ENCODE measurements at places on chromosomes 2 and 18.

GRCh38 chr2:180609626-180610340 lies 370.6 kb upstream of the UBE2E3 start:
- DNase-seq = peak; percentile 30

GRCh38 chr2:39881948-39882347 lies 102.9 kb upstream of the THUMPD2 start:
- no peak for DNase-seq

- DNase-seq = no peak
These were observed 468.2 kb upstream of the ST6GAL2 start for GRCh38 chr2:107354175-107354574.

GRCh38 chr2:9808334-9809063 lies 34.8 kb upstream of the TAF1B start:
- no peak for DNase-seq

GRCh38 chr2:143726151-143726845 lies 597.1 kb downstream of the ARHGAP15 start:
- DNase-seq = no peak

DNA sequence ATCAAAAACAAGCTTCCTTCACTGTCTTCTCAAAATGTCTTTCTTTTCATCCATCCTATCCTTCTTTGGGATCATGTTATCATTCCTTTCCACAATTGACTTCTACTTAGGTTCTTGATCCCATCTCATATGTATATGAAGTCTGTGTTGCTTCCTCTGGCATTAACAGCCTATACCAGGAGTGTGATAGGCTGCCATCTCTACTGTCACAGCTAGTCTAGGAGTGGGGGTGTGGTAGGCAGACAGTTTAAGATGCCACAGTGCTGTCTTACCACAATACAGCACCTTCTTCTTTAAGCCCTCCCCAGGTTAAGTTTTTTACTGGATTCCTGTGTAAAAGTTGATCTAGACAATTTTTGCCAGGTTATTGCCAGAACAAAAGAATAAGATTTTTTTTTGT lies 3.7 kb upstream of the HTR2B start:
- DNase-seq = no peak

GRCh38 chr2:111165084-111165483 lies 44.4 kb downstream of the BCL2L11 start:
- DNase-seq = no peak

- DNase-seq = no peak
These were observed 21.0 kb downstream of the SPOPL start for GRCh38 chr2:138522556-138522955.

GRCh38 chr2:165273176-165273575 lies 34.0 kb downstream of the SCN2A start:
- no peak for DNase-seq

DNA sequence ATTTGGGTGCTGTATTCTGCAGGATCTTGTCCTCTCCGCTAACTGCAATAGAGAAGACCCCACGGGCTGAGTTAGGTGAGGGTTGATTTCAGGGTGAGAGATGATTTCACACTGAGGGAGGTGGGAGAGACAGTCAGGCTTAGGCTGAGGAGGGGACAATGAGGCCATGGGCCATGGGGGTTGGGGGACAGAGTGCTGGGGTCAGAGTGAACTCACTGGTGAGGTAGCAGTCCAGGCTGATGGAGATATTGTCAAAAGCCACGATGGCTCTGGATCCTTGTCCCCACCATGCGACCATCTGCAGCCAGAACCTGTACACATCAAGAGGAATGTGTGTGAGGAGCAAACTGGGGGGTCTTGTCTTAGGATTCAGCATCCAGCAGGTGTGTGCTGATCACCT lies 160.0 kb downstream of the CLIP4 start:
- DNase-seq = no peak

GRCh38 chr2:129777762-129778583 lies 201.5 kb upstream of the RAB6C start:
- DNase-seq = no peak

- no peak for DNase-seq
These were observed 118.4 kb downstream of the PKP4 start for GRCh38 chr2:158575051-158575635.

DNA sequence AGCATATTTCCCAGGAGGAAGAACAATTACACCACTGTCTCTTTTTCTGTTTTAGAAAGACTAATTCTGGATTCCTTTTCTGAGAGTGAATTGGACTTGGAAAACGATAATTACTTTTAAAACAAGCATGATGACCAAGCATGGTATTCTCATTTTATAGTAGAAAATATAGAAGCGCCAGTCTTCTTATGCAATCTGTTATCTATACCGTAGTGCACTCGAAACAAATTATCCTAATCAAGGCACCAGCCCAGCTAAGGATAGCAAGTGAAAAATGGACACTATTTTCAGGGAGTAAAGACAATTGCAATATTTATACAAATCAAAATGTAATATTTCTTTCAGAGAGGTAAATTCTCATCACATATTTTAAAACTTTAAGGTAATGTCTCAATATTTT lies 892.1 kb upstream of the POU3F3 start:
- DNase-seq = no peak

DNA sequence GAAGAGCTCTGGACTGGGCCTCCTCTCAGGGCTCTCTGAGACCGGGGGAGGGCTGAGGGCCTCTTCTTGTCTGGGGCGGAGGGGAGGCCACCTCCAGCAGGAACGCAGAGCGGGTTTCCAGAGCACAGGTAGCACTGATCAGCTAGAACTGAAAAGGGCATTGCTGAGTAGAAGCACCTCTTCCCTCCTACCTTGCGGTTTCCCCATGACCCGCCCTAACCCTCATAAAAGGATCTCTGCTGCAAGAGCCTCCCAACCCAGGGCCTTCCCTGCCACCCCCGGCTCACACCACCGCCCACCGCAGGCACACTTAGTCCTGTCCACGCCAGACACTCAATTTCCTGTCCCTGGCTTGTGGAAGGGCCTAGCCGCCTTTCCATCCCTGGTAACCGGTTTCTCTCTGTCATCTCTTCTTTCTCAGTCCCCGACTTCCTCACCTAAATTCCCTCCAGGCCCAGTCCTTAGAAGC lies 966 bp downstream of the ADCY3 start:
- peak; percentile 79 for DNase-seq

GRCh38 chr2:196959734-196960338 lies 33.3 kb upstream of the PGAP1 start:
- no peak for DNase-seq

- no peak for DNase-seq
These were observed 28.5 kb upstream of the CEP68 start for GRCh38 chr2:65027616-65028244.

- no peak for DNase-seq
These were observed 87.7 kb downstream of the DGKD start for GRCh38 chr2:233442028-233442310.

- DNase-seq = no peak
These were observed 739.3 kb upstream of the GCFC2 start for GRCh38 chr2:76450024-76450475.

DNA sequence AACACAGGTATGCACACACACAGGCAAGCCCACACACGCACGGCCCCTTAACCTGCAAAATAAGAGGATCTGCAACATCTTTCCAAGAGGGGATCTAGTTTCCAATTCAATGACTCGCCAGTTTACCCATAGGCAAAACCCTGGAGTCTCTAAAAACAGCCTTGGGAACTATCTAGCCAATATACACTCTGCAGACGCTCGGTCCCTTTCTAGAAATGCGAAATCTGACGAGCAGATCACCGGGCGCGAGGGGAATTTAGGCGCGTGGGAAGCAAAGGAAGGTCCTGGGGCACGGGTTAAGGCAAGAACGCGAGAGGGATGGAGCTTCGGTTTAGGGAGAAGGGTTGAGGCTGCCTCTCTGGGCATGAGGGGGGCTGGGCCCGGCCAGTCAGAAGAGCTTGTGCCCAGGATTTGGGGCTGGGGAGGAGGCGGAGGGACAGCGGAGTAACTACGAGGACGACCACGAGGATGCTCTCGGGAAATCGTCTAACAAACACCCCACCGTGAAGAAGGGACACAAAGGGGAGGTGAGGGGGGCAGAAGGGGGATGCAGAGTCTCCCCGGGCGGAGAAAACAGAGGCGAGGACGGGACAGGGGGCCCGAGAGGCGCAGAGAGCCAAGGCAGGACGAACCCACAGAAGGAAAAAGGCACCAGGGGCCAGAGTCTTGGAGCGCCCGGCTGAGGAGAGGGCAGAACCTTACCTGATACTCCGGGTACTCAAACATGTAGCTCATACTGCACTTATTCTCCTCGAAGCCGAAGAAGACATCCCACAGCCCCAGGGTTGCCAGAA lies 542 bp downstream of the PGAP1 start:
- peak; percentile 91 for DNase-seq

- DNase-seq = no peak
These were observed 18.6 kb upstream of the ACOXL start for GRCh38 chr2:110713513-110714362.

- DNase-seq = no peak
These were observed 186.6 kb downstream of the GBX2 start for GRCh38 chr2:235981631-235982030.

DNA sequence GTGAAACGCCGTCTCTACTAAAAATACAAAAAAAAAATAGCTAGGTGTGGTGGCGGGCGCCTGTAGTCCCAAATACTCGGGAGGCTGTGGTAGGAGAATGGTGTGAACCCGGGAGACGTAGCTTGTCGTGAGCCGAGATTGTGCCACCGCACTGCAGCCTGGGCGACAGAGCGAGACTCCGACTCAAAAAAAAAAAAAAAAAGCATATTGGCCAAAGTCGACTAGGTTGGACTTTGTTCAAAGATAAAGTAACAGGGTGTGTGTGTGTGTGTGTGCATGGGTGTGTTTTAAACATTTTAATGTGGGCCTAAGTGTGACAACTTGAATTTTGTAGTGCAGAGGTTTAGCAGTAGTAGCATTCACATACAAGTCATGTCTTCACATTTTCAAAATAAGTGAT lies 11.7 kb downstream of the GEMIN6 start:
- no peak for DNase-seq

DNA sequence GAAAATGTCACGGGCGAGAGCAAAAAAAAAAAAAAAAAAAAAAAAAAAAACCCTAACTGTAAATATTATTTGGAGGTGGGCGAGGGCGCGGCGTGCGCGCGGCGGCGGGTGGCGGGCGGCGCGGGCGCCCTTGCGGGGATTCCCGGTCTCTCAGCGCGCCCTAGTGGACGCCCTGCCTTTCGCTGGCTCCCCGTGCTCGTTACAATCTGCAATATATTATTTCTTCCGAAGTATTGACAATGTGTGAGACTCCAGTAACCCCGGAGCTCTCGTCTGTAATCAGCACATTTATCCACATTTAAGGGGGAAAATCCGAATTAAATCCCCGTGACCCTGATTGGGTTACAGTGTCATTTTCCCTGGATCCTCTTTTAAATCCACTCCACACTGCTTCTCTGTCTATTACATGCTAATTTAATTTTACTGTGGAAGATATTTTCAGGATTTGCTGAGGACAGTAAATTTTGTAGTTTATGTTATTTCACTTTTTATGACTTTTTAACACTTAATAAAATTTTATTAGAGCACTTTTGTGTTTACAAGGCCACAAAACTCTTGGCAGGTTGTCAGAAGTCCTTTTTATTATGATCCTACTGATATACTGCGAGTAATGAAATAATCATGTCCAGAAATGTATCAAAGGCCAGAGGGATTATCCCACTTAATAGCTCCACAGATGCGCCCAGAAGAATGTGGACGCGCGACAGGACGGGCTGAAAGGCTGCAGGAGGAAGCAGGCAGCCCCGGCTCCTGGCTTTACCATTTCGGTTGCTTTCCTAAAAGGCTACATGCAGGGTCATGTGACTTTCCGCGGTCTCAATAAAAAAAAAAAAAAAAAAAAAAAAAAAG lies 369.1 kb downstream of the MTX2 start:
- peak; percentile 81 for DNase-seq

GRCh38 chr2:124018890-124019289 lies 6.2 kb upstream of the CNTNAP5 start:
- peak; percentile 55 for DNase-seq

GRCh38 chr18:79790996-79791972 lies 6.5 kb upstream of the KCNG2 start:
- DNase-seq = peak; percentile 13

- DNase-seq = peak; percentile 42
These were observed 766 bp downstream of the MFF start for GRCh38 chr2:227325839-227326195.

Measured in DMS79 treated with DMSO at 0.1 percent for 48 hours (cell line).